ENCODE measurements at places on chromosomes 12 and 14.
A peak's percentile ranks its signal among the peaks of the same experiment; 100 is the strongest.

DNA sequence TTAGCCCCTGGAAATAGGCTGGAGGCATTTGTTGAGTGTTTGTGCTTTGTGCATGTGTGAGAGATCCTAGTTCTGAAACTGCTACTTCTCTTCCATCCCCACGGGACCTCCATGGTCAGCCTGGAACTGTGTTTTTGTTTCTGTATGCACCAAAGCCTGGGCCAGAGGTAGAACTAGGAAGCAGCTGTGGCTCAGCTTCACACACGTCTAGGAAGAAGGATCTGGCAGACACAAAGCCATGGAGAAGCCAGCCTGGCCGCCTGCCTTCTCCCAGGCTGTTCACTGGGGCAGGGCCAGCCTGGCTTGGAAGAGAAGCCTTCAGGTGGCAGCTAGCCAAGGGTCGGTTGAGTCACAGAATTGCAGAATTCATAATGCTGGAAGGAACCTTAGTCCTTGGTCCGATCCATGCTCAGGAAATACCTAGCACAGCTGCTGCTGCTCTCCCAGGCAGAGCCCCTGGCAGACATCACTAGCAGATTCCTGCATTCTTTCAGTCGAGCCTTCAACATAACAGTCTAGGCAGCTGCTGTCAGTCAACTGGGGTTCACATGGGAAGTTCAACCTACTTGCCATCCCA lies 27.0 kb downstream of the RIN3 start:
- DNase-seq: no peak

DNA sequence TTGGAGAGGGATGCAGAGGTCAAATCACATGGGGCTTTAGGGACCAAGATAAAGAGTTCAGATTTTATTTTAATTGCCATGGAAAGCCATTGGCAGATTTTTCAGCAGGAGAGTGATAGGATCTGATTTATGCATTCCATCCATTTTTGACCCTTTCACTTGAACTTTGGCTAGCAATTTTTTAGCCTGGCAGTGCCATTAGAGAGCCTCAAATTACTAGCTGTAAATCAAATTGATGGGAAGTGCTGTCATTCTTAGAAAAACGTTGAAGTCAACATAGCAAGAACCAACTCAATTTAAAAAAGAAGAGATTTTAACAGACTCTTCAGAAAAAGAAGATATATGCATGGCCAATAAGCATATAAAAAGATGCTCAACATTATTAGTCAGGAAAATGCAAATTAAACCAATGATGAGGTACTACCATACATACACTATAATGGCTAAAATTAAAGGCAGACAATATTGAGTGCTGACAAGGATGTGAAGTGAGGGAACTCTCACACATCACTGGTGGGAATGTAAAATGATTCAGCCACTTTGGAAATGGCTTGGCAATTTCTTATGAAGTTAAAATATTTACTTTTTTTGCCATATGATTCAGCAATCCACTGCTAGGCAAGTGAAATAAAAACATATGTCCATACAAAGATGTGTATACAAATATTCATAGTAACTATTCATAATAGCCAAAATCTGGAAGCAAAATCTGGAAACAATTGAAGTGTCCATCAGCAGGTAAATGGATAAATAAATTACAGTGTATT lies 89.7 kb downstream of the PTCSC3 start:
- no peak for DNase-seq

GRCh38 chr14:29233188-29233587 lies 466.6 kb downstream of the FOXG1 start:
- DNase-seq: no peak

DNA sequence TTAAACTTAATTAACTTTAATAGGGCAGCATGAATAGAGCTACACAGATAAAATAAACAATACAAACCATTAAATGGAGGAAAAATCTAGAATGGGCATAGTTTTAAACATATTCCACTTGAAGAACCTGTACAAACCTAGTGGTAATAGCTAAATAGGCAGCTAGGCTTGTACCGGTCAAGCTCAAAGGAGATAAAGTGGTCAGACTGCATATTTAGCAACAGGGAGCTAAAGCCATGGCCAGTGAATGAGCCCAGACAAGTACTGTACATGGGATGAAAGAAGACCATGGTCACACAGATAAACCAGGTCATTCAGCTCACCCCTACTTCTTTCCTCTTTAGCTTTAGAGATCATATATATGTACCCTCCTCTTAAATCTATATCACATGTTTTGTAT lies 186.6 kb upstream of the KRR1 start:
- no peak for DNase-seq

DNA sequence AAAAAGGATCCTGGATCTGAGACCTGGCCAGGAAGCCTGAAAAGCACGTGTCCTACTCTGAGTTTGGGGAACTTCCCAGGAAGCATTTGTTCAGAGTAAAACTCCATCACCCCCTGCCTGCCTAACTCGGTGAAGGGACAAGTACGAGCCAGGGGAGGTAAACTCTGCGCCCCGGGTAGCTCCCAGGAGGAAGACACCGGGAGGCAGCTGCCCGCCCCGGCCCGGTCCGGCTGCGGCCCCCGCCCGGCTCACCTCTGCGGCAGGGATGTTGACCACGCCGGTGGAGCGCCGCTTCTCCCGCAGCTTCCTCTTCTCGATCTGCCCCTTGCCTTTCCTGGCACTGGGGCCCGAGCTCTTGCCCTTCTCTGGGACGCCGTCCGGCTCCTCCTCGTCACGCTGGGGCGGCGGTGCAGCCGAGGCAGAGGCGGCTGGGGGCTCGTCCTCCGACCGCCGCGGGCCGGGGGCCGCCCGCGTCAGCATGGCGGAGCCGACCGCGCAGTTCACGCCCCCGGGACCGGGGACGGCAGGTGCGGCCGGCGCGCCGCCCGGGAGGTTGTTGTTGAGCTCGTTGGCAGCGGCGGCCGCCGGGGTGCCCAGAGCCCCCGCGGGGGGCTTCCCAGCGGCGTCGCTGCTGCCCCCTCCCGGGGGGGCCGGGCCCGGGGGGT lies 1.2 kb downstream of the PAWR start:
- peak; percentile 29 for DNase-seq

GRCh38 chr12:56437430-56438176 lies 11.6 kb downstream of the TIMELESS start:
- DNase-seq: no peak
